ENCODE measurements at places on chromosomes 4 and X. TPM values are rescaled to one million over a fixed set of nuclear protein-coding genes. Genes with fewer than 3 reads are reported as not detected.

- ATAC-seq, result no peak
These were observed 216.3 kb downstream of the NSUN7 start for GRCh38 chr4:40966091-40966490.

- no peak for ATAC-seq
These were observed 38.5 kb downstream of the LAMTOR3 start for GRCh38 chr4:99855678-99856077.

GRCh38 chr4:38821739-38822138 lies 17.1 kb upstream of the TLR1 start:
- no peak for ATAC-seq

GRCh38 chr4:84366161-84366560 lies 132.9 kb downstream of the NKX6-1 start:
- no peak for ATAC-seq

DNA sequence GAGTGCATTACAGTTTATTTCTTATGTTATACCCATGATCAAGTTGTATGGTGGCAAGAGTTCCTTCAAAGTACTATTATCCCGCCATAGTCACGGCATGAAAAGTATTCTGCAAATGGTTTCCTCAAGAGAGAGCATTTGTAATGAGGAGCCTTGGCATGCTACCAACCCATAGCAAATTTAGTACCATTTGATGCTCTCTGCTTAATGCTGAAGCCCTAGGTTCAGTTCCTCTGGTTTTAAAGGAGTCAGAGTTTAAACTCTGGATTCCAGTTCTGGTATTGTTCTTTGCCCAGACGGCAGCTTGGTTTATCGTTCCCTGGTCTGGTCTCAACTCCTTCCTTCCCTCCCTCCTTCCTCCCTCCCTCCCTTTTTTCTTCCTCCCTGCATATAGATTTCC lies 371.3 kb downstream of the BMPR1B start:
- ATAC-seq, result no peak

- ATAC-seq, result no peak
These were observed 131.7 kb downstream of the SPCS3 start for GRCh38 chr4:176451443-176451842.

- ATAC-seq, result no peak
These were observed 99.3 kb upstream of the ARMCX2 start for GRCh38 chrX:101759000-101759399.

- ATAC-seq, result no peak
These were observed 68.7 kb upstream of the PCDH19 start for GRCh38 chrX:100478714-100479306.

DNA sequence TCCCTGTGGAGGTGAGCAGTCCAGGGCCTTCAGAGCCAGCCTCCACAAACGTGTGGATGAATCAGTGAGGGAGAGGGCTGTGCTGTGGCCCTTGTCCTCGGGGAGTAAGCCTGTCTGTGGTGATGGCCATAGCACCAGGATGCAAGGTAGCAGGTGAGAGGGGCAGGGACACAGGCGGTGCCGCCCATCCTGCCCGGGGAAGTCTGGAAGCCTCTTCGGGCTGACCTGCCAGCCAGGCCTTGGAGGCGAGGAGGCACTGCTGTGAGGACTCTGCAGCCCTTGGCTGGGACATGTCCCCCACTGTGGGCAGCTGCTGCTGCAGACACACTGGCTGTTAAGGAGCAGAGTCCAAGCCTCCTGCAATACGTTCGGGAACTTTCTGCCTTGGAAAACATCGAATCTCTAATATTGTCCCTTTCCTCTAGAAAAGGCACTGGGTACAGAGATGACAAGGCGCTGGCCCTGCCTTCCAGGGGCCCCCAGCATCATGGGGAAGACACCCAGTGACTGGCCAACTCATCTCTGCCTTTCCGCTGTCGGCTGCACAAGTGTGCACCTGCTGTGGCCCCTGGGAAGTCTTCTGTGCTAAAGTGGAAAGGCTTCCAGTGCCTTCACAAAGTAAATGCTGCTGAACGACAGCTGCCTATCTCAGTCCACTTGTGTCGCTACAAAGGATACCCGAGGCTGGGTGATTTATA lies 101.4 kb downstream of the ADRA2C start:
- no peak for ATAC-seq

- ATAC-seq, result no peak
These were observed 103.3 kb upstream of the CPEB2 start for GRCh38 chr4:14898989-14899388.

DNA sequence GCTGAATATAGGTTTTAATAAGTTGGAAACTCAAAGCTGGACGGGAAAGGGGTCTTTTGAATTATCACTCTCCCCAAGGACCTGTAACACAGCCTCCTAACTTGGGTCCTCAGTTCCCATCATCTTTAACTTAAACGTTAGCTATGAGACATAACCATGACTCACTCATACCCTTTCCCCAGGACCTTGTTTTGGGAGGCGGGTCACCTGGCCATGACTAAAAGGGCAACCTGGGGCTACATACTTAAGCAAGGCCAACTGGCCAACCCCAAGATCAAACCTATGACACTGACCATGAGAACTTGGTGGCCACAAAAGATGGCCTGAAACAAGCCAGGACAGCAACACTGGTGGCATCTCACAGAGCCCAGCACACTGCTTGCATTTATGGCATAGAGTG lies 89.0 kb downstream of the SH3KBP1 start:
- ATAC-seq, result no peak

DNA sequence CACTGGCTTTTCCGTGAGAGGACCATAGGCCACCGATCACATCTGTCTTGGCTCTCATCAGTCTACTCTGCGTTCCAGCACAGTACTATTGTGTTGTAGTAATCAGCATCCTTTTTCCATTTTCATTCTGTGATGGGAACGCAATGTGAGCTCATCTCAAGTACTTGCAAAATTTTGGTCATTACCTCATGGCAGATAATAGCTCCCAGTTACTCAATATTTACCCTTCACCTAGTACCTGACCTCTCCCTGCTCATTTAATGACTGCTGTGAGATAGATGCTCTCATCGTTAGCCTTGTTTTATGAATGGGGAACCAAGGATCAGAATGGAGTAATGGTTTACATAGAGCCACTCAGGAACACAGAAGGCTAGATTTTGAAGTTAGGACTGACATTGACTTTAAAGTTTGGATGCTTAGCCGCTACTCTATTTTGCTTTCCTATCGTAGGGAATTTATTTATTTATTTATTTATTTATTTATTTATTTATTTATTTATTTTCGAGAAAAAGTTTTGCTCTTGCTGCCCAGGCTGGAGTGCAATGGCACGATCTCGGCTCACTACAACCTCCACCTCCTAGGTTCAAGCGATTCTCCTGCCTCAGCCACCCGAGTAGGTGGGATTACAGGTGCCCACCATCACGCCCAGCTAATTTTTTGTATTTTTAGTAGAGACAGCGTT lies 6.5 kb upstream of the GPR101 start:
- no peak for ATAC-seq

GRCh38 chr4:2008671-2008920 lies 178 bp downstream of the NELFA start:
- ATAC-seq, result peak; percentile 7

GRCh38 chr4:112927544-112927943 lies 121.9 kb upstream of the ANK2 start:
- no peak for ATAC-seq

Gene ZNF732
- total RNA-seq, result 0.88 TPM

Gene CXCL8
- 3.2 TPM for total RNA-seq

Gene RHOXF1
- total RNA-seq, result not detected

Gene ODAPH
- 0.12 TPM for total RNA-seq

Gene F11
- not detected for total RNA-seq

Gene FAM50A
- total RNA-seq, result 17.9 TPM

Gene UBQLN2
- total RNA-seq, result 31.9 TPM

Gene NEUROG2
- not detected for total RNA-seq

Gene SSX3
- not detected for total RNA-seq

Measured in esophagus mucosa (tissue), 1 donor.